ENCODE measurements at places on chromosomes 13 and 19.

DNA sequence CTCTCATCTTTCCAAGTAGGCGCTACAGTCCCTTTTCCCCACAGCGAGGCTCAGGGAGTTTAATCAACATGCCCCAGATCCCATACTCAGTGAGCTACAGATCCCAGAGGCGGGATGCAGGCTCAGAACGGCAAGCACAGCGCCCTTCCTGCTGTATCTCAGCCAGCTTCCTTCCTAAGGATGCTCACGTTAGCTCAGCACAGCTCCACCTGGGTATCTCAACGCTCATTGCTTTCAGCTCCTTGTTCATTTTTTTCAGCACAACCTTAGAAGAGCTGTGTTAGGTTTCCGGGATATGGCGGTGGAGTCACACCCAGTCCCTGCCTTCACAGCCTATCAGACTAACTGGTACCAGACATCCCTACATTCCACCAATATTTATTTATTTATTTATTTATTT is 3.1 kb upstream of the MEGF8 start:
- no peak for DNase-seq

- no peak for DNase-seq
These were observed 776.4 kb upstream of the ATXN8OS start for GRCh38 chr13:69331245-69331644.

DNA sequence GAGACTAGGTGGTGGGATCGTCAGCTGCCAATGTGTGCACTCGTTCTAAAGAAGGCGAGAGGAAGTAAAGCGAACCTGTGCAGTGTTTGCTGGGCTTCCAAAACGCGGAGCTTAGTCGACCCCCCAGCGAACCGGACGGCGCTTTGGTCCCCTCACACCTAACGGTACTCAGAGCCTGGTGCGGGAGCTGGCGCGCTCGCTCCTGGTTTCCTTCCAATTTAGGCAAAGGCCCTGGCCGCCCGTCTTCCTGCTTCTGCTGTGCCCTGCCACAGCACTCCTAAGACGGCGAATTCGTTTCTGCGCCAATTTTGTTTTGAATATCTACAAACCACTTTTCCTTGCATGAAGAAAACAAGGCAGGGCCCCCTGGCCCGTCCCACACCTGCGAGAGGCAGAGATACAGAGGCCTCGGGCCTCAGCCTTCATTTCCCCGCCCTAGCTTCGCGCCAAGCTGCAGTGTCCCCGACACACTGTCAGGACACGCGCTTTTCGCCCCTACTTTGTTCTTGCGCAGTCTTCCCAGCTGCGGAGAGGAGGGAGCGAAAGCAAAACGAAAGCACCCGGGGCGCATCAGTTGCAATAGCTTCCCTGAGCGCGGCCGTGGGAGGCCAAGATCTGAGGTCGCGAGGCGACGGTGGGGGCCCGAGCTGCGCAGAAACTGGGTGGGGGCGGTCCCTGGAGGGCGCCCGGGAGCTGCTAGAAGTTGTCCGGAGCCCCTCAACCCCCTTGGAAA is 111.9 kb downstream of the KCNRG start:
- peak; percentile 28 for DNase-seq

GRCh38 chr13:38743466-38743865 is 56.6 kb downstream of the FREM2 start:
- no peak for DNase-seq

DNA sequence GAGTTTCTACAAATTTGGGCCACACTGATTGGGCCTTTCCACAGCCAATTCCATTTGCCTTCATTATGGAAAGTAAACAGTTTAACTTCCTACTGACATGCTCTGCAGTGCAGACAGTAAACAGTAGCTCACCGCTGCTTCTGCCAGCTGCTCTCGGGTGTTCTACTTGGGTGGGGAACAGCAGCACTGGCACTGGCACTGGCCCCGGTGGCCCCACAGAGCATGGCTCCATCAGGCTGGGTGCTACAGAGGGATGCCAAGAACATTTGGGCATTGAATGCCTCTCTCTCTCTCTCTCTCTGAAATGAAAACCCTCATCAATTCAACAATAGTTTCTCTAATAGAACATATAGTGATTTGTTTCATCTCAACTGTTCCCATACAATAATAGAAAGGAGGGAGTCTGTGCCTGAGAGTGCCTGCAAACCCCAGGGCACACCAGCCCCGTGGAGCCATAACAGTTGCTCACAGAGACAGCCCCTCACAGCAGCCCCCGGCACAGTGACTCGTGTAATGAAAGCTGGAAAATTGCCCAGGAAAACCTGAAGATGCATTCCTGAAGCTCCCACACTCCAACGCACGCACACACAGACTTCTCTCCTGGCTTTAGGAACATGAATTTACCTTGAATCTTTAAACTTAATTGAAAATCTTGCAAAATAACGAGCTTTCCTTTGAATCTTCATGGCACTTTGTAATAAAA is 38.2 kb upstream of the GJB6 start:
- no peak for DNase-seq

DNA sequence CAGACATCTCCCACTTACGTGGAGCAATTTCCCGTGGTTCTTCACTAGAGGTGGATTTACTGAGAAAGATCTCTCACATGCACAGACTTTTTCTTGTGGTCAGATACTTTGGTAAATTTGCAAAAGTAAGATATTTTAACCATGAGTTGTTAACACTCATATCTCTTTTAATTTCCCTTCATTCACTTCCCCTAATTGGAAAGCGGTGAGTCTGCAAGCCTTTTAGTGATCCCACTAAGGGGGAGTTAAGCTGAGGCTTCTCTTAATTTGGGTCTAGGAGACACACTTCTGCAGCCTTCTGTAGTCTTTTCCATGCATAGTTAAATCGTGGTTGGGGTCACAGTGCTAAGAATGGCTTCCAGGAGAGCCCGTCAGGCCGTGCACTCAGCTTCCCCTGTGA is 30.7 kb upstream of the SERPINE3 start:
- DNase-seq: no peak

- DNase-seq: no peak
These were observed 19.4 kb downstream of the IQCN start for GRCh38 chr19:18254546-18255503.

GRCh38 chr13:93218583-93218982 is 8.0 kb upstream of the GPC6 start:
- no peak for DNase-seq

DNA sequence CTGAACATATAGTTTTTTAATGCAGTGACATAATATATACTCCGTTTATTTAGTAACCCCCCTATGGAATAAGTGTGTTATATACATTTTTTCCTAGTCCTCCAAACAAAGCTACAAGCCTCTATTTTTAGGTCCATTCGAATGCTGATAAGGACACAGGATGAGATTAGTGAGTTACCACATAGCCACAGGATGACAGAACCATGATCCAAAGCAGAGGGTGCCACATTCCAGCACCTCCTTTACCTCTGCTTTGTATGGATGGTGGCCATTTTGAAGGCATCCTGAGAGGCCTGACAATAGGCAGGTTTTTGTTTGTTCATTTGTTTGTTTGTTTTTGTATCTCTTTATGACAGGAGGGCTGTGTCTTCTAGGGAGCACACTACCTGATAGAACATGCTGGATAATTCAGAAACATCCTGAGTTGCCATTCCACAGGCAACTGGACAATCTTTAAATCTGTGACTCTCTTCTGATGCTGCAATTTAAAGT is 186.3 kb downstream of the MTUS2 start:
- DNase-seq: no peak

Measured in frontal cortex (tissue), 4 donors.